ENCODE measurements at places on chromosomes 2 and 18.

DNA sequence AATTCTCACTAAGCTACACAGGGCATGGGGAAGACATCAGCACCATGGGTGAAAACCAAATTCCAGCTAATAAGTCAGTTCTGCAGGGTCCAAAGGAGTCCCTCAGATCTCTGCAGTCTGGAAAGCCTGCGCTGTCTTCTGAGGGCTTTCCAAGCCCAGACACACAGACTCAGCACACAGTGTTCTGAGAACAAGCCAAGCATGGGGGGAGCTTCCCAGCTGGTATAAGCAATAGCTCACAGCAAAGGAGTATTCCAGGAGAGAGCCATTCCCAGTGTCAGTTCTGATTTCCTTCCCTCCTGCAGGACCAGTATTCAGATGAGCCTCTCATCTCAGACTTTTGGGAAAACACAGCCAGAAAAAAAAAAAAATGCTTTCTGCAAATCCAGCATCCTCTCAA is 370.8 kb downstream of the TNS1 start:
- no peak for DNase-seq

GRCh38 chr2:446963-447530 is 159.2 kb upstream of the ALKAL2 start:
- no peak for DNase-seq

GRCh38 chr2:175567435-175568061 is 386.0 kb upstream of the ATP5MC3 start:
- DNase-seq: no peak

- DNase-seq: no peak
Measured at GRCh38 chr2:172740856-172741255, 5.2 kb downstream of the RAPGEF4 start.

GRCh38 chr2:156800065-156800653 is 364.0 kb downstream of the GPD2 start:
- DNase-seq: no peak

DNA sequence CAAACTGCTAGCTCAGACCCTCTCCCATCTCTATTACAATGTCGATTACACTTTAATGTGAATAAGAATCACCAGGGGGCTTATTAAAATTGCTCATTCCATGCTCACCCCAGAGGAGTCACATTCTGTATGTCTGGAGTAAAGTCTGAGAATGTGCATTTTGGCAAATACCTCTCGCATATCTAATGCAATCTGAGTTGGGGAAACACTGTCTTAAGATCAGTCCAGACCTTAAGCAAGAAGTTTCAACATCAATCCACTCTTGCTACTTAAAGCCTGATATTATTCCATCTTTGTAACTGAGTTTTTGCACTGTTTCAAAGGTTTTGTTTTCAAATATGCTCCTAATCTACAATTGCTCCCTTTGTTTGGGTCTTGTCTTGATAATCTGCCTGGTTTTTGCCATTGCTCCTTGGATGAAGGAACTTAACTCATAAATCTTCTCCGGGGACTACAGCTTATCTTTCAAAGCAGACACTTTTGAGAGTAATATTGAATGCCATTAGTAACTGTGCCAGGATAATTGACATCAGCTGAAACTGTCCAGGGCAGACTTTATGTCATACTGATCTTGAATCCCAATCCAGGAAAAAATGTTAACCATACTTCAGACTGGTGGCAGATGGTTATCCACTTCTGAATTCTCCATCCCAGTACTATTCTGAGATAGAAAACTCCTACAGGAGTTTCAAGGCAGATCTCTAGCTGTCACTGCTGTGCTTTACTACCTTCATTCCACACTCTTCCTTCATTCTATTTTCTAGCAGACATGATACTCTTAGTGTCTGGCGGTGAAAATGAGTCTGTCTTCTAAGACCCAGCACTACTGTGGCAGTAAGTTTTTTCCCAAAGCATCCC is 200.9 kb downstream of the ERBB4 start:
- no peak for DNase-seq

DNA sequence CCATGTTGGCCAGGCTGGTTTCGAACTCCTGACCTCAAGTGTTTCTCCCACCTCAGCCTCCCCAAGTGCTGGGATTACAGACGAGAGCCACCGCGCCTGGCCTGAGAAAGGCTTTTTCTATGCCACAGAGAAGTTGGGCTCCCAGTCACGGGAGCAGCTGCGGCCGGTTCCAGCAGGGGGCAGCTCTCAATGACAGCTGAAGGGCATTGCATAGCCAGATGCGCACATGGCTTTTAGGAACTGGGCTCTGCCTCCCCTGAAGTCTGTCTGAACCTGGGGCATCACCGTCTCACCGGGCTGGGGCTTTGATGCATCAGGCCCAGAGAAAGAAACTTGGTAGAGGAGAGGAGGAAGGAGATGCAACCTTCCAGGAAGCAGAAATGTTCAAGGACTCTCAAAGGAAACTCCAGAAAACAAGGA is 84.2 kb upstream of the LAPTM4A start:
- peak; percentile 26 for DNase-seq

DNA sequence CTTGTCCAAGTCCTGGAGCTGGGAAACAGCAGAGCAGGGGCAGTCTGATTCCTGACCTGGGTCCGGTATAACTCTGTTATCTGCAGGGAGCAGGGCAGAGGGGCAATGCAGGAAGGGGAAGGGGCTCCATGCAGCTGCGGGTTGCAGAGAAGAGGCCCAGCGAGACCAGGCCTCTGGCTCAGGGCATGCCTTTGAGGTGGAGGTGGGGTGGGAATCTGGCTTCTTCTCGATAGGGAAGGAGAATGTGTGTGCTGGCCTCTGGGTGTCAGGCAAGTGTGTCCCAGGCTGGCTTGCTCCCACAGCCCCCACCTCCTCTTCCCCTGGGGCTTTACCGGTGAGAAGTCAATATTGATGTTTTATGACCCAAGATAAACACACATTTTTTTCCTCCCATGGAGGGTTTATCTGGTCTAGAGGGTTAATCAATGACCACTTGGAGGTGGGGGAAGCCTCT is 187.1 kb upstream of the HAAO start:
- no peak for DNase-seq

- DNase-seq: no peak
Measured at GRCh38 chr2:99679518-99679917, 189.7 kb upstream of the REV1 start.

DNA sequence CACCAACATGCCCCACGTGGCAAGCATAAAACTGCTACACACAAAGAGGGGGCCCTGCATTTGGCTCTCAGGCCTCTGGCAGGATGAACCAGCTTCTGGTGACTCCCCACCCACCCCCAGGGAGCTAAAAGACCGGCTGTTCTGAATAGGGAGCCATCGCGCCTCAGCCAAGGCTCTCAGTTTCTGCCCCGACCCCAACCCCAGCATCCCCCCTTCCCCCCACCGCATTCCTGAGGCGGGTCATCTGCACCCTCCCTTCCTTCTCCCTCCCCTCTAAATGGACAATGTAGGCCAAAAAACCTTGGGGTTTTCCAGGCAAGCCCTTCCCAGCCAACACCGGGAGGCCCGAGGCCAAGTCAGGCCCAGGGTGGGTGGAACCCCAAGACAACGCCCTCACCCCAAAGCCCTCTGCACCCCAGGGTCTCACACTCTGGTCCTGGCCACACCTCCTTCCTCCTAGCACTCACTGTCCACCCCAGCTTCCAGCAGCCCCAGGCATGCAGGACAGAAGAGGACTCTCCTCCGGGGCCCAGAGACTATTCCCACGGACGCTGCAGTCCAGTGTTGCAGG is 5.7 kb downstream of the CYP26B1 start:
- no peak for DNase-seq

GRCh38 chr2:239697399-239698164 is 296.8 kb upstream of the HDAC4 start:
- DNase-seq: no peak
